ENCODE measurements at places on chromosomes 2 and 18.

- no peak for DNase-seq
Measured at GRCh38 chr2:79428745-79429144, 84.1 kb upstream of the CTNNA2 start.

DNA sequence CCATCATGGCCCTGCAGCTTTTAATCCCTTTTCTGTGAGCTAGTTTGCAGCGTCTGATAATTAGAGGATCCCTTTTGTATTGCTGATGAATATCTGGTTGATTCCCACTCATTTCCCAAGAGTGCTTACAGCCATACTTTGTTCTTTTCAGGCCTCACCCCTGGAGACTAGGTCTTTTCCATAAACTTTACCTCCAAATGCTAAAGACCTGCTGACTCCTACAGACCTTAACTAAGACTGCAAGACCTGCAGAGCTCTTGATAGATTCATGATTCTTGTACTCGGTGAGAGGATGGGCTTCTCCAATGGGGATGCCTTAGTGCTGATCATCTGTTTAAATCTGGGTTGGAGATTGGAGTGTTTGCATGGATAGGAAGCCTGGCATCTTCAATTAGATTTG is 33.1 kb upstream of the DYNAP start:
- no peak for DNase-seq

DNA sequence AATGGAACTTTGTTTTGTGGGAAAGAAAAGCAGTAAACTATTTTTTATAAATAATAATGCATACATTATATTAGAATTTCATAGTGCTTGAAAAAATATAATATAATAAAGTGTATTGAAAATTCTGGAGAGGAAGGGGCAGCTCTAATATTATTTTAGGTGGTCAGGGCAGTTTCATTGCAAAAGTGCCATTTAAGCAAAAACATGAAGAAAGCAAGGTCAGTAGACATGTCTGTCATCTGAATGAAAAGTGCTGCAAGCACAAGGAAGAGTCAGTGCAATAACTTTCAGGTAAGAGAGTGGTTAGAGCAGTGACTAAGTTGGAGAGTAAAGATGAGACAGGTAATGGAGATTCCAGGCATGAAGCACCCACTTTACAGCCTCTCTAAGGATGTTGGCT is 435.6 kb upstream of the REG3G start:
- no peak for DNase-seq

DNA sequence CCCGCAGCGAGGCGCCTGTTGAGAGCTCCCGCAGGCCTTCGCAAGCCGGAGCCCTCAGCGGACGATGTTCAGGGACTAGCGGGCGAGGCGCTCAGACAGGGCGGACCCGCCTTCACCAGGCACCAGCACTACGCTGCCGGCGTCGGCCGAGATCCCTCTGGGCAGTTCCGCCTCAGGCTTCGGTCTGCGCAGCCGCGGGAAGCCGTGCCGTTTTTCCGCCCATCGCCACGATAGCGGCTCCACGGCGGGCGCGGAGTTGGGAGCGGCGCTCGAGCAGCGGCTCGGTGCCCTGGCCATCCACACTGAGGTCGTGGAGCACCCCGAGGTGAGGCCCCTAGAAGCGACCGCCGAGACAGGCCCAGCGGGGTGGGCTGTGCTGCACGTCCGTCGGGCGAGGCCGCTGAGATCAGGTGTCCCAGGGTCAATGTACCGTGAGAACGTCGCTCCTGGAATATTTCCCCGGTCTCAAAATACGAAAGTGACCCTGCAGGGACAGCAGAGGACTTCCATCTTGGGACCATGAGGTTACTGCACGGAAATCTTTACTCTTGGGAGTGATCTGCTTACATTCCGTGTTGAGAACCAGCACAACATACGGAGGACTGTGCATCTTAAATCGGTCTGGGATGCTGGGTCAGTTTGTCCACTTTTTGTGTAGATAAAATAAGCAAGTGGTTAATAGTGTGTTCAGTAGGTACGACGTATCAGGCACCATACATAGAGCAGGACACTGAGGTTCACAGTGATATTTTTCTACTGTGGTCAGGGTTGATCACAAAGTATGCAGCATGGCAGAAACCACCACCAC is 13.3 kb upstream of the MTIF2 start:
- peak; percentile 83 for DNase-seq

GRCh38 chr2:168758970-168759820 is 43.2 kb upstream of the NOSTRIN start:
- peak; percentile 39 for DNase-seq

- DNase-seq: peak; percentile 6
Measured at GRCh38 chr18:42611134-42611533, 504.4 kb downstream of the RIT2 start.

DNA sequence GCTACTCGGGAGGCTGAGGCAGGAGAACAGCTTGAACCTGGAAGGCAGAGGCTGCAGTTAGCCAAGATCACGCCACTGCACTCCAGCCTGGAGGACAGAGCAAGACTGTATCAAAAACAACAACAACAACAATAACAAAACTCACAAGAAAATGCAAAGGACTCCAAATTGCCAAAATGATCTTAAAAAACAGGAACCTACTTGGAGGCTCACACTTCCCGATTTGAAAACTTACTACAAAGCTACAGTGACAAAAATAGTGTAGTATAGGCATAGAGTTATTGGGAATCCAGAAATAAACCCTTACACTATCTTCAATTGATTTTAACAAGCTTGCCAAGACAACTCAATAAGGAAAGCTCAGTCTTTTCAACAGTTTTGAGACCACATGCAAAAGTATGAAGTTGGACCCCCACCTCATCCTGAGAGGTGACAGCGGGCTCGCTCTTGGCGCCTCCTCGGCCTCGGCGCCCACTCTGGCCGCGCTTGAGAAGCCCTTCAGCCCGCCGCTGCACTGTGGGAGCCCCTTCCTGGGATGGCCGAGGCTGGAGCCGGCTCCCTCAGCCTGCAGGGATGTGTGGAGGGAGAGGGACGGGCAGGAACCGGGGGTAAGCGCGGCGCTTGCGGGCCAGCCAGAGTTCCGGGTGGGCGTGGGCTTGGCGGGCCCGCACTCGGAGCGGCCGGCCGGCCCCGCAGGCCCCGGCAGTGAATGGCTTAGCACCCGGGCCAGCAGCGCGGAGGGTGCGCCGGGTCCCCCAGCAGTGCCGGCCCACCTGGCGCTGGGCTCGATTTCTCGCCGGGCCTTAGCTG is 18.3 kb upstream of the ACVR2A start:
- DNase-seq: peak; percentile 14

GRCh38 chr18:45363196-45363595 is 252.1 kb upstream of the SLC14A2 start:
- no peak for DNase-seq

GRCh38 chr18:5464251-5464650 is 79.5 kb downstream of the EPB41L3 start:
- peak; percentile 37 for DNase-seq

GRCh38 chr2:227545990-227546389 is 52.7 kb upstream of the SCYGR2 start:
- DNase-seq: no peak

DNA sequence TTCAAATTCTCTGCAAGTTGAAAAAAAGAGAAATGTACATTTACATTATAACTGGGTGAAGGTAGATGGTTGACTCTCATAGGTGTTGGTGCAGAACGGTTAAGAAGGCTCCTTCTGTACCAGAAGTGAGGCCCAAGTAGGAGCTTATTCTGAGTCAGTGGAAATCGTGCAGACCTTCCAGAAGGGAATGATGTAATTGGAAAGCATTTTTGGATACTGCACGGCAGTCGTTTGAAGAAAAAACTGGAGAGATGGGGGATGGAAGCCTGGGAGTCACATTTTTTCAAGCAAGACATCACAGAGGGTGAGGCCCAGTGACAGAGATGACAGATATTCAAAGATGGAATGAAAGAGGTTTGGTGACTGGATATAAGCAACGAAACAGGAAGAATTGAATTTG is 39.4 kb downstream of the HRH4 start:
- DNase-seq: no peak

DNA sequence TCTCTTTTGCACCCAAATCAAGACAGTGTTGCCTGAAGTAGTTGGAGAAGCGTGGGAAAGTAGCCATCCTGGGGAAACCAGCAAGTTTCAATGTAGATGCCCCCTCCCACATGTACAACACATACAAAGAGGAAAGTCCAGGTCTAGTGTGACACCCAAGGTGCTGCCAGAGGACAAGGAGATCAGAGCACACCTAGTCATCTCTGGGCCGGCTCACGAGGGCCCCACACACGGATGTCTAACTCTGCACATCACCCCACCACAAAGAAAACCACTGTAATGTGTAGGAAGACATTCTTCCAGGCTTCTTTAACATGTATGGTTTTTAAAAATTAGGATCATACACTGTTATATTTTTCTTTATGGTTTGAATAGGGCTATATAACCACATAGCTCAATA is 21.6 kb downstream of the PARD6G start:
- no peak for DNase-seq

GRCh38 chr18:27413495-27414401 is 228.6 kb upstream of the CHST9 start:
- no peak for DNase-seq
